ENCODE measurements at places on chromosomes 2 and 18.
A peak's percentile ranks its signal among the peaks of the same experiment; 100 is the strongest.

- no peak for DNase-seq
Measured at GRCh38 chr2:159150280-159150746, 136.2 kb downstream of the WDSUB1 start.

DNA sequence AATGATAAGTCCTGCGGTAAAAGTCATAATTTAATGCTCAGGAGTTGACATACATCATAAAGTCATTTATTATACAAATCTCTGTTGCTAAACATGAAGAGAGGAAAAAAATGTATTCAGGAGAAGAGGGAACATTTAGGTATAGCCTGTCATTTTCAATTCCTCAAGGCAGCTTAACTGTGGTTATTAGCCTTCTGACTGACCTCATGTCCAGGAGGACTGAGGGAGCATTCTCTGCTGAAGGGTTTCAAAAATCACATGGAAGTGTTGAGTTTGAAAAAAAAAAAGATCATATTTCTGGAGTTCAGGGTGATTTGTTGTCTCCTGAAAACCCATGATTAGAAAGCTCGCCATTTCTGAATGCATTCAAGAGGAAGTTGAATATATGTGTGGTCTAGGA is 1371.1 kb upstream of the LRRTM1 start:
- DNase-seq: no peak

GRCh38 chr2:190514676-190515075 is 19.8 kb downstream of the NEMP2 start:
- no peak for DNase-seq

- no peak for DNase-seq
Measured at GRCh38 chr2:37916512-37917082, 8.5 kb upstream of the RMDN2 start.

DNA sequence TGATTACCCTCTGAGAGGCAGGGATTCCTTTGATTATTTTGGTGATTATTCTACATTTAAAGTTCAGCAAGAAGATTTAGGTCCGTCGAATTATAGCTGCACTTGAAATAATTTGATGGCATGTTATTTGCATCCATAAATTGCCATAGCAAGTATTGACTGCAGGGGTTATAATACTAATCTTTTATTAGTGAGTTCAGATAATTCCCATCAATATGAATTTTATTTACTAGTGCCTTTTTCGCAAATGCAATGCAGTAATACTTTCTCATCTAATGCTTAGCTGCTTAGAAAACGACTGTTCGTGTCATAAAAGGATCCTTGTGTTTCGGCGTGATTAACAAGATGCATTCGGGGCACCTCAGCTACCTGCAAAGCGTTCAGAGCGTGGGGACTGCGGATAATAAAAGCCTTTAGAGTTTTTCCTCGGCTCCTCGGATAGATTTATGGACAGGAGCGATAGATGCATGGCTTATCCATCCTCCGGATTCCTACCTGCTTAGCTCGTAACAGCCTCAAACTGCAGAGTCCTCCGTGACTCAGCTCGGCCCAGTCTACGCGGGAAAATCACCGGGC is 2.5 kb upstream of the GBX2 start:
- no peak for DNase-seq

GRCh38 chr2:158179660-158180059 is 78.0 kb downstream of the UPP2 start:
- peak; percentile 14 for DNase-seq

DNA sequence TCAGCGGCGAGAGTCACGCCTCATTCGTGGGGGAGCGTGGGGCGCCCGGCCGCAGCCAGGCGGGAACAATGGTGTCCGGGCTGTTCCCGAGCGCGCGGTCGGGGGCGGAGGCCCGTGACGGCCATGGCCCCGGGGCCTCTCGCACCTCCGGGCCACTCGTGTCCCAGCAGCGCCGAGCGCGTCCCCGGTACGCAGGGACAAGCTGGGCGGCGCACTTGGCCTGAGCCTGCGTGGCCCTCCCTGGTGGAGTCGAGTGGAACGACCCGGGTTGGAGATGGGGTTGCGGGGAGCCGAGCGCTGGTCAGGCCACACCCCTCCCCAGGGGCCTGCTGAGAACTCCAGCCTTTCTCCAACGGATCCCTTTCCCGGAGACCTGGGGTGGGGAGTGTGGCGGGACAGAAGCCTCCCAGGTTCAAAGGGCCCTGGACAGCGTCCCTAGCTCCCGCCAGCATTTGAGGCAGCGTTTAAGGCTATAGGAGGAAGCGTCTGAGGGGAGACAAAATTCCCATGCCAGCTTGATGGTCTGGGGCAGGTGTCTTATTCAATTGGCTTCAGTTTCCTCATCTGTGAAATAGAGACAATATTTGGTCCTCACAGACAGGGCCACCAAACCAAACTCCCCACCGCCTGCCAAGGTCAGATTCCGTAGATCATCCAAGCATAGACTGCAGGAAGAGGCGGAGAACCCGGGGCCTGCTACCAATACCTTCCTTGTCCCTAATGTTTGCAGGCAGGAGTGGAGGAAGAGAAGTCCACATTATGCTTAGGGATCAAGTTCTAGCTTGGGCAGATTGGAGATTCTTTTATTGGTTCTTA is 553 bp downstream of the CNDP2 start:
- DNase-seq: no peak

DNA sequence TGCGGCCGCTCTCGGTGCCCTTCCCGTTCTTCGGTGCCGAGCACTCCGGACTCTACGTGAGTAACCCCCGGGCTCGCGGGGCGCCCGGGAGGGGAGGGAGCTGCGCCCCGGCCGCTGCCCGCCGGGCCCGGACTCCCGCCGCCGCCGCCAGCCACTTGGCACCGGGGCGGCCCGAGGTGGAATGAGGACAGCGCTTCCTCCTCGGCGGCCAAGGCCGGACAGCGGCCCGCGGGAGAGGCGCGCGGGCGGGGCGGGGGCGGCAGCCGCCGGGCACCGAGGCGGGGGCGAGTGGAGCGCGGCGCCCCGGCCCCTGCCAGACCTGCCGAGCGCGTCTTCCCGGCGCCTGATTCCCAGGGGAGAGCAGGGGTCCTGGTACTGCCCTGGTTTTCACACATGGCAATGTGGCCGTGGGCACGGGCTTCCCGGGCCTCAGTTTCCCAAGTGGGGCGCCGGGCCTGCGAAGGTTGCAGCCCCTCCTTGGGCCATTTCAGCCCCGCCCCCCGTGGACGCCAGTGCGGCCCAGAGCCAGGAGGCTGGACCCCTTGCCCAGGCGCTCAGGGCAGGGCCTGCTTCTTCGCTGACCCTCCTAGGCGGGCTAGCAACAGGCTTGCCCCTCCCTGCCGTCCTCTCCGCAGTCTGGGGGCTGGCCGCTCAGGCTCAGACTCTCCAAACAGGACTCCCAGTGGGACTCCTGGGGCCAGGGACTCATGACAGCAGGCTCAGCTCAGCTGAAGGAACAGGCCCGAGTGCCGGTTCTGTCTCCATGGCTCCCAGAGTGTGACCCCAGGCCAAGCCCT is 775 bp downstream of the SNED1 start:
- peak; percentile 12 for DNase-seq

- DNase-seq: no peak
Measured at GRCh38 chr2:206831442-206831995, 66.1 kb downstream of the FASTKD2 start.

DNA sequence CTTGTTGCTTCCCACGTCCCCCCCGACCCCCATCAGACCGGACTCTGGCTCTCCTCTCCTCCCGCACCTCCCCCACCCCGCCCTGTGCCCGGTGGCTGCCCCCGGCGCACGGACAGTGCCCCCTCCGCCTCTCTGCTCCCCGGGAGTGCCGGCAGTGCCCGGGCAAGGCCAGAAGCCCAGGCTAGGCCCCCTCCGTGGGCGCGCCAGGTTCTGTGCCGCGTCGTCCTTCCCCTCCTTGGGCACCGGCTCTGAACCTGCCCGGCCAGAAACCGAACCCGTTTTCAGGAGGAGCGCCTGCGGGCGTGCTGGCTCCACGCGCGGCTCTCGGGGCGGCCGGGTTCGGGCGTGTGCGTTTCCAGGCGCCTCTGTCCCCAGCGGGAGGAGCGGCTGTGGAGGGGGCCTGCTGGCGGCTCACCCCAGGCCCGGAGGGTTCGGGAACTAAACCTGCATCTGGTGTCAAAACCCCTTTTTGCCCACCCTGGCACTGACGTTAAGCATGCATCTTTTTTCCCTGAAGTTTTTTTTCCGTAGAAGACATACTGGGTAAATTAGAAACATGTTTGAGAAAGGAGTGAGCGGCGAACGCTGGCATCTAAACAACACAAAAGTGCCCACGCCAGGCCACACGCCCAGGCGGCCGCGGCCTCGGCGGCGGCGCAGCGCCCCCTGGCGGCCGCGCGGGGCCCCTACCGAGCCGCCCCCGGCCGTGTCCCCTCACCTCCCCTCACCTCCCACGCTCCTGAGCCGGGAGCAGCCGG is 123.9 kb upstream of the SLC1A4 start:
- DNase-seq: peak; percentile 64

DNA sequence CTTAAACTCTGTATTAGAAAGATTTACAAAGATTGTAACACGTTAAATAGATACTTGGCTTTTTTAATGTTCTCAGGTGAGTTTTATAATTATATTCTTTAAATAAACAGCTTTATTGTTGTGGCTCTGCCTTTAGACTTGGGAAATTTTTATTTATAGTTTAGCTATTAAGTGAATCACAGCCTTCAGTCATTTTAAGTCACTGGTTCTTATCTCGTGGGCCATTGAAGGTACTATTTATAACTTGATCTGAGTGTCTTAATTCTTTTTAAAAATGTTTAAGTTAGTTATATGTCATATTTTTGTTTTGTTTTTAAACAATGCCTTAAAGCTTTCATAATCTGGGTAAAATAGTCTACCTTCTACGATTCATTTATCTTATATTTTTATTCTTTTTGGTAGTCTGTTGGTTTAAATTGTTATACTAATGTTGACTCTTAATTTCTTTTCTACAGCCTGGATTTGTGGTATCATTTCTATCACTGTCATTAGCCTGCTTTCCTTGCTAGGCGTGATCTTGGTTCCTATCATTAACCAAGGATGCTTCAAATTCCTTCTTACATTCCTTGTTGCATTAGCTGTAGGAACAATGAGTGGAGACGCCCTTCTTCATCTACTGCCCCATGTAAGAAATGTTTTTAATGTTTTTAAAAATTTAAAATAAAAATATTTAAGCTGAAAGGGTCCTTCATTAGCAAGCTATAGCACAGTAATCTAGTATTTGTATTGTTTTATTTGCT is 49.3 kb downstream of the SLC39A10 start:
- no peak for DNase-seq

GRCh38 chr2:226137201-226137811 is 662.3 kb downstream of the IRS1 start:
- DNase-seq: no peak

DNA sequence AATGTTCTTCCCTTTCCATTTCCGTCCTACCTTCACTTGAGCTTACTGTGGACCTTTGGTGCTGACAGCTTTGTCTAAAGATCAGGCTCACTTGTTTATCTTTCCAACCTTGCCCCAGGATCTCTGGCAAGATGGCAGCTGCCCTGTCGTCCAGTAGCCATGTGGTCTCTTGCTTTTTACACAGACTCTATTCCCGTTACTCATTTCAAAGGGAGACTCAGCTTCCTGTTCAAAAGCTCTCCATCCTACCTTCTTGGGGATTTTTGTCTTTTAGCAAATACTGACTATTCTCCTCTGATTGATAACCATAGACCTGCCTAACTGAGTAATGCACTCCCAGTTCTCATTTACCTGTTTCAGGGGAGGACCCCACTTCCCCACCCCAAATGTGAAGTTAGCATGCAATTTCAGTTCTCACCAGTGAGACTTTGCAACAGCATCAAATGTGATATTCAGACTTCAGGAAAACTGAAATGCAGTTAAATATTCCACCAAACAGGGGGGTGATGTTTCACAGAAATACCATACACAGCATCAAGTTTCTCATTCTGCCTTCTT is 184.4 kb downstream of the MYO3B start:
- no peak for DNase-seq

GRCh38 chr2:147049957-147050356 is 794.9 kb upstream of the ACVR2A start:
- no peak for DNase-seq

DNA sequence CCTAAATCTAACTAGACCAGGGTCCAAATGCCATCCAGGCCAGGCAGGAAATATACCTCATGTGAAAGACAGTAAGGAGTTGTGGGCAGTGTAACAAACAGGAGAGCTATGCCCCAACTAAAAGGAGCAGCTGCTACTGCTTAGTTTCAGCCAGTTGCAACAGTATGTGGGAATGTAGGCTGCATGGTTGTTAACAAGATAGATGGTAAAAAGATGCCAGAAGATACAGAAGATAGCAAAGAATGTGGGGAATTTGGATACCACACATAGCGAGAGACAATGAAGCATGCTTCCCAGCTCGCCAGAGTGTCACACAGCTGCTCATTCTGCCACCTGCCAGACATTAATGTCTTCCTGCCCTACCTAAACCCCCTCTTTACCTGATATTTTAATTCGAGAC is 39.4 kb upstream of the CYBRD1 start:
- no peak for DNase-seq

- DNase-seq: no peak
Measured at GRCh38 chr2:28637066-28638047, 114.3 kb upstream of the PPP1CB start.

GRCh38 chr2:142871396-142871795 is 6.1 kb upstream of the KYNU start:
- no peak for DNase-seq

- no peak for DNase-seq
Measured at GRCh38 chr2:1605102-1606045, 138.9 kb downstream of the PXDN start.

DNA sequence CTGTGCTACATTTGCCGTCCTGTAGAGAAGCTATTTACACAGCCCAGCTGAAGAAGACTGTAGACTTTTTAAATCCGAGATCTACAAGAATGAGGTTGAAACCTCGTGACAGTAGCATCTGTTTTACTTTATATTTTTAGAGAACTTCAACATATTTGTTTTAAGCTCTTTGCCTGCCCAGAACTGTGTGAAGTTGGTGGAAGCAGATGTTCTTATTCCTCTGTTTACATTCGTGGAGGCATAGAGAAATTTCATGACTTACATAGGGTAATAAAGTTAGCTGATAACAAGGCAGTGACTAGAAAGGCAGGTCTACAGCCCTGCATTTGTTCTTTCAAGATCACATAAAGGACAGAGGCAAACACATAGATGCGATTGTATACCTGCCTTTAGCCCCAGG is 47.0 kb upstream of the MAP3K20 start:
- DNase-seq: no peak

DNA sequence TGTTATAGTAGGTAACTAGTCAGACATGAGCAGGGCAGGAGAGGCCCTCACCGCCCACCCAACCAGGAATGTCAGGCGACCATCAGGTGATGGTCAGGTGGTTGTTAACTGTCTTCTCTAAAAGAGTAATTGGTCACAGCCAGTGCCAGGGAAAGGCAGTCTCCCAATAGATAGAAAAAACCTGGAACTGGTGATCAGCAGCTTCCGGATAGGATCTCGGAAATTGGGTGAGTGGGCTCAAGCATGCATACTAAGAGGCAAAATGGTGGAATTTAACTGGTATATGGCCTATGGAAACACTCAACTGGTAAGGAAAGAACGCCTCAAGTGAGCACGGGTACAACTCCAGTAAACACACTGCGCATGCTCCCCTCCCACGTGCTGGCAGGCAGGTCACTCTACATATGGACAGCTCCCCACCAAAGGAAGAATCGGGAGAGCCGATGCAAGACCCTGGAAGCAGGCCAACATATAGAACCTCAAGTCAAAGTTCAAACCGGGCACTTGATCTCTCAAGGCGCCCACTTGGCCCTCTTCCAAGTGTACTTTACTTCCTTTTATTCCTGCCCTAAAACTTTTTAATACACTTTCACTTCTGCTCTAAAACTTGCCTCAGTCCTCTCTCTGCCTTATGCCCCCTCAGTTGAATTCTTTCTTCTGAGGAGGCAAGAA is 43.5 kb upstream of the TMEM131 start:
- no peak for DNase-seq

GRCh38 chr2:127014630-127015029 is 92.3 kb downstream of the BIN1 start:
- no peak for DNase-seq

GRCh38 chr2:15471606-15472005 is 89.5 kb downstream of the NBAS start:
- DNase-seq: no peak
